ENCODE measurements at places on chromosomes 3 and 15.

DNA sequence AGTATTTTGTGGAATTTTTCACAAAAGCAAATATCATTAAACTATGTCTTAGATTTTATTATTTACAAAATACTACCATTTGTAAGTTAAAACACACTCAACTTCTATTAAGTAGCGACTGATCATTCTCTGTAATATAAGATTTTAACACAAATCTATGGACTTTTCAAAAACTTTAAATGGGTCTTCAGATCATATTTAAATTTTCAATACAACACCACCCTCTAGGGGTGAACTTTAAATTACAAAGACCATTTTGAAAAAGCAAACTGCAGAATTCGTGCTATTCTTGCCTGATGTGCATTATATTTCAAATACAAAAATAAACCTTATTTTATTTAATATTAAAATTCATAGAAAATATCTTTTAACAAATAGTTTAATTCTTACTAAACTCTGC lies 8.2 kb upstream of the VGLL4 start:
- no peak for DNase-seq

DNA sequence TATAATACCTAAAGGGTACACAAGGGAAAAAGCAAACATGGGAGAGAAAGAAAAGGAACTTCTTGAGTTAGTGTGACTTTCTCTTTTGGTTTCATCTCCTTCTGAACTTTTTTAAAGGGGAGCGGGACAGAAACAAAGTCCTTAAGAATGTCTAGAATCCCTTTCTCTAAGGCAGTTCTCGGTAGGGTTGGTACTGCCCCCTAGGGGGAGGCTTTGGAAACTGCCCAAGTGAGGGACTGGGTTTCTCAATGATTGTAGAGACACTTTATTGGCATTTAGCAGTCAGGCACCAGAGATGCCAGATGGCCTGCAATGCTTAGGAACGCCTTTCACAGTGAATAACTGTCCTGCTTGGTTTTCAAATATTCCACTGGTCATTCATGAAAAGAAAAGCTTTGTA lies 172.7 kb downstream of the WDR72 start:
- DNase-seq, result no peak

- DNase-seq, result no peak
Measured at GRCh38 chr15:50790778-50791453, 25.4 kb upstream of the SPPL2A start.

DNA sequence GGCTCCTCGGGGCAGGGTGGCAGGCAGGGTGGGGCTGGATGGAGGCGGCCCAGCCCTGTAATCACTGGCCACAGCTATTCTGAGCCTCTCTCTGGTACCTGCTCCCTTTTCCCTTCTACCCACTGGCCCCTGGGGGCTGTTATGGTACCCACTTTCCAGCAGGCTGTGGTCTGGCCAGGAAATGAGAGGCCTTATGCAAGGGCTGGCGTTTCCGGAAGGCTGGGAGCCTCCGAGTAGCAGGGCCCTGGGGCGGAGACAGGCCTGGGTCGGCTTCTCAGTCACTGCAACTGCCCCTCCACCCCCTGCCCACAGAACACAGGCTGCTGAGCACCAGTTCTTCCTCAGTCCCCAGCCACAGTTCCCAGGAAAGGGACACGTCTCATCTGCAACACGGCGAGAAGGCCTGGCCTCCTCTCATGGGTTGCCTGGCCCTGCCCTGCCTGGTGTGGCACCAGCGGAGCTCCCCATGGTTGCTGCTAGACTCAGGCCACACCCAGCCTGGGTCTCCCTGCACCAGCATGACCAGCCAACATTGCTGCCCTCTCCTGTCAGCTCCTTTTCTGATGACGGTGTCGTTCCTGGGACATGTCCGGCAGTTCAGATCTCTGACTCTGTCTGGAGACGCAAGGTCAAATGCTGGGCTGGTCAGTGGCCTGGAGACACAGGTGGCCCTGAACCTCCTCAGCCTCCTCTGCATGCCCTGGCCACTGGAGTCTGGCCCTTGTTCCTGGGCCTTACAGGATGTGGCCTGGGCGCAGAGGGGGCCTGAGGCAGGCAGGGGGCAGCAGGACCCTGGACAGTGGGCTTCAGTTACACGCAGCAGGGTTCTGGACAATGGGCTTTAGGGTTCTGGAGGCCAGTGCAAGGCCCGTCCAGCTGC lies 6.5 kb downstream of the CHST13 start:
- no peak for DNase-seq

DNA sequence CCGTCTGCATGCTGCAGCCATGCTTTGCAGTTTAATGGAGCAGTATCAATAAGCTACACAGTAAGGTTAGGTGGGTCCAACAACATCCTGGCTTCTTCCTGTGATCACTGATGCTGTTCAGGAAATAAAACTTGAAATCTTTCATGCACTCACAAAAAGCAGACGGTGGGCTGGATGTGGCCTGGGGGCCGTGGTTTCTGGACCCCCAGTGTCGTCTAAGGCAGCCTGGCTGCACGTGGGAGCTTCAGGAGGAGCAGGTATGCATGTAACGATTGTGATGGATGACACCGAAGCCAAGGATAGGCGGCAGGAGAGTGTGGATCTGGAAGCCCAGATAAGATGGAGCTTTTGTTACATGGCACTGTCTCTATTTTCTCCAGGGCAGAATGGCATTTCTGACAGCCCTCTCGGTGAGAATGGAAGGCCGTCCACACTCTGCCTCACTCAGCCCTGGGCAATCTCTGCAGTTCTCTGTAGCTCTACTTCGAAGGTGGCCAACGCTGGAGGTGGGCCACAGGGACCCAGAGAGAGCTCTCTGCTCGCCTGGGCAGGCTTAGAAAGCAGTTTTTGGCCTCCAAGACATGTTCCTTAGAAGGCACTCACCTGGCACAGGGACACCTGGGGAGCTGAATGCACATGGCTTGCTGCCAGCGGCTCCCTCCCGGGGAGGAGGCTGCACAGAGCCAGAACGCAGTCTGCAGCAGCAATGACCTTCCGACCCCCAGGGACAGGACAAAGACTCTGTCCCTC lies 46.4 kb upstream of the IQSEC1 start:
- no peak for DNase-seq

DNA sequence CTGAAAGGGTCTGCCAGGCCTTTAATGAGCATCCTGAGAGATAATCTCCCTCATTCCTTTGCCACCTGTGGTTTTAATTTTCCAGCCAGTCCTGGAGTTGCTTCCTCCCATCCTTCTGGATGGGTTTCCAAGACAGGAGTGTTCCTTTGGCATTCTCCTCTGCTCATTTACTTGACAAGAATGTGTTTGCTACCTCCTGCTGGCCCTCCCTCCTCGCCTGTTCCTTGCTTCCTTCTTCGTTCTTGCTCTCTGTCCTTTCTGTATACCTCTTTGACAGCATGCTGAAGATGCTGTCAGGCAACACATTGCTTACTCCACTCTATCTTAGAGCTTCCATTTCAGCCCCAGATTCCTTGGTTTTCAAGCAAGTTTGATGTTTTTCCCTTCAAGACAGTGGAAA lies 46.0 kb downstream of the ERC2 start:
- no peak for DNase-seq

DNA sequence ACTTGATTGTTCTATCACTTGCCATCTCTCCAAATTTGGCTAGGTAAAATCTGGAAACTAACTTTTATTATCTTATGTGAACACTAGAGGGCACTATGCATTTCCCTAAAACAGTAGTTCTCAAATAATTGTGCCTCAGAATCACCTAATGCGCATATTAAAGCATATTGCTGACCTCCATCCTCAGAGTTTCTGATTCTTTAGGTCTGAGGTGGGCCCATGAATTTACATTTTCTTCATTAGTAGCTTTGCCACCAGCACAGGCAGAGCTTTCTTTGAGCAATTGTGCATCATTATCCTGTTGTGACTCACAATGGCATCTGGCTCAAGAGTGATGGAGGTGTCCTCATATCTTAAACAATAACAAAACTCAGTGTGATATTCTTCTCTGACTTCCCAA lies 17.5 kb upstream of the BCHE start:
- no peak for DNase-seq

- DNase-seq, result no peak
Measured at GRCh38 chr15:69692342-69692741, 239.7 kb downstream of the RPLP1 start.

DNA sequence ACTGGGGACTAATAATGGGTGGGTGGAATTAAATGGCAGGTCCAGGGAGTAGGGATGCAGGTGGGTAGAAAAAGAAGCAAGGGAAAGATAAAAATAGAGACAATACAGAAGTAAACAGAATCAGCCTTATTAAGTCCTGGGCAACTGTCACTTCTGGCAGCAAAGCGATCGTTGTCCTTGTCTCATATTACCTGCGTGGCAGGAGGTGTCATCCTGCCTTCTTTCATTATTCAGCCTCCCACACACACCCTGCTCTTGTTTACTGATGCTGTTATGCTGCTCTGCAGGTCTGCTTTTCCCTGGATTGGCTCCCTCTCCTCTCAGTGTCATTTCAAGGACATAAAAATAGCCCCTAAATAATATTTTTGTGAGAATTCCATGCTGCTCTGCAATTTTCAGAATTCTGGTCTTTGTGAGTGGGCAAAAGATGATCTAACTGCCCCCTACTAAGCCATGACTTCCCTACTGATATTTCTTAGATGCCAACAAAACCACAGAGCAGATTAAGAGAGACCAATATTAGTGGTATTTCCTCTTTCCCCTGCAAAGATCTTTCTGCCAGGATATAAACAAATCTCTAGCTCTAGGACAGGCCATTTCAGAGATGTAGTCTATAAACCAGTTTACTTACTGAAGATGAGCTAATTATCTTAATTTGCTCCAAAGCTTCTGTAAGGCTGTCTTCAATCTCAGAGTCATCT lies 8.5 kb downstream of the VEPH1 start:
- no peak for DNase-seq

DNA sequence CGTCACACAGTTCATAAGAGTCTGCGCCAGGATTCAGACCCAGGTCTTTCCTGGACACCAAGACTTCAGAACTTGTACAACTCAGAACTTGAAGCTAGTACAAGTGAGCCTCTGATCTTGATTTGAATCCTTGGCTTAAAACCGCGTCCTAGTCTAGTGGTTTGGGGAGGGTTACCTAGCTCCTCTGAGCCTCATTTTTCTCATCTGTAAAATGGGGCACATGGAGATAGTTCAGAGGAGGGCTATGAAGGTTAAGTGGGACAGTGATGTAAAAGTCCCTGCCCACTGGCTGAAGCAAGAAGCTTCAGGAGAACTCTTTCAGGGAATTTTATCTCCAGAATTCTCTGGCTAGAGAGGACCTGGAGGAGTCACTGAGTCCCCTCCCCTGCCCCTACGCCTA lies 48.7 kb upstream of the LCTL start:
- no peak for DNase-seq

DNA sequence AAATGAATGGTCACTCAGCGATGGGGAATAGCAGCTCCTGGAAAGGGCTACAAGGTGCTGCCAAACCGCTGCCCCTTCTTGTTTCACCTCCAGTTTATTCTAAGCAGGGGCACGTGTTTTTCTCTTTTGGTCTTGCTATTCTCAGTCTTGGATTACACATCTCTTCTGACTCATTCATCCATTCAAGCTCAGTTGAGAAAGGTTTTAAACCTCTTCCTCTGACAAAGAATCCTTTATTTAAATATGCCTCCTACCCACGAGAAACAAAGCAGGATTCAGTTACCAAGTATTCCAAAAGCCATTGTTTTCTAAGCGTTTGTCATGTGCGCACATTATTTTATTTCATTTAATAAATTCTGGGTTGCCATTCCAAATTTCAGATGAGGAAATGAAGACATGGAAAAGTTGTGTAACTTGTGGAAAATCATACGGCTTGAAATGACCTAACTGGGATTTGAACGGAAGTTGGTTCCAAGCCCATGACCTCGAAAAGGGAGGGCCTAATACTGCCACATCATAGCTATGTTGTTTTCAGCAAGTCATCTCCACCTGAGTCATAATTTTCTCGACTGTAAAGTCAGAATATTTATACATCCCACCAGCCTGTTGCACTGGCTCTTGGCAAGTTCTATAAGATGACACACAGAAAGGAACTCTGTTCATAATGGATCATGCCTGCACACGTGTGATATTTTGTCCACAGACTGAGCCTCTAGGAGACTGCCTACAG lies 292.0 kb upstream of the SLCO3A1 start:
- DNase-seq, result peak; percentile 59

- no peak for DNase-seq
Measured at GRCh38 chr15:66115568-66116206, 137.9 kb downstream of the MEGF11 start.

- DNase-seq, result no peak
Measured at GRCh38 chr3:53194210-53195065, 33.4 kb downstream of the PRKCD start.

DNA sequence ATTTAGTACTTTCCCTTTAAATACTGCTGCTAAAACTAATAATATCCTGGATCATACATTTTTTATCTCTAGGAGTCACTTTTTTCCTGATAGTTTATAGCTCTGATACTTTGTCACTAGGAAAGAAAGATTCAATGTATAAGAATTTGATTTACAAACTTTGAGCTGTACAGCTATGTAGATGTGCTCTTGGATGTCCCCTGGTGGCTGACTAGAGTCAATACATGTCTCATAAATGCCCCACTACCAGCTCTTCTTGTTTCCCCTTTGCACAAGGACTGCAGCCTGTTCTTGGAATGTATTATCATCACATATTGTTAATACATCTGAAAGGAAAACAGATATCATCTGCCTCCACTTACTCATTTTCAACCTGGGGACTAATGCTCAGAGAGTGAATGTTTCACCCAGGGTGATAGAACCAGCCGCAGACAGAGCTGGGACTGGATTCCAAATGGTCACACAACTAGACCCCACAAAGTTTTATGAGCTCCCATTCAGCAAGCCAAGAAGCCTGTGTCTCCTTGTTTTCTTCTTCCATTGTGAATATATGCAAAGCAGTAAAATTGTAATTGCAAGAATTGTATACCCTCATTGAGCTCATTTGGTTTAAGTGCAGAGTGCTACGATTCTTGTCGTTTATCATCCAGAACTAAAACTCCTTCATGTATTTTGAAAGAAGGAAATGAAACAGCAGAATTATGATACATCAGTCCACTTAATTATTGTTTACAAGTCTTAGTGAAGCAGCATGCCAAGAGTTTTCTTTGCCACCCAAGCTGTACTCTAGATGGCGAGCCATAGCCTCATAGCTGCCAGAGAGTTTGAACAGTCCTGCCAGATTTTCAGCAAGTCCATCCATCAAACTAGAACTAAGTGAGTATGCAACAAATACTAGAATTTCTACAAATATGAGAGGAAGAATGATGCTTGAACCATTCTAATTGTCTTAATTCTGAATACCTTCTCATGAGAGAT lies 261.6 kb upstream of the LMCD1 start:
- DNase-seq, result no peak

All from T1000 (cell line).